CD4-positive, CD25-positive, alpha-beta regulatory T cell (primary cell): ENCODE measurements at places on chromosomes 2 and 18. TPM values are rescaled to one million over a fixed set of nuclear protein-coding genes. Genes with fewer than 3 reads are reported as not detected.

MERTK gene
- 0.20 TPM for total RNA-seq

CRIM1 gene
- 2.7 TPM for total RNA-seq

GRCh38 chr2:211351987-211352386, 795.6 kb downstream of the CPS1 start:
- no peaks in the 10 kb centered on the region for H3K36me3 ChIP-seq
- H3K27ac ChIP-seq, result no peak overlapping the region

DNA sequence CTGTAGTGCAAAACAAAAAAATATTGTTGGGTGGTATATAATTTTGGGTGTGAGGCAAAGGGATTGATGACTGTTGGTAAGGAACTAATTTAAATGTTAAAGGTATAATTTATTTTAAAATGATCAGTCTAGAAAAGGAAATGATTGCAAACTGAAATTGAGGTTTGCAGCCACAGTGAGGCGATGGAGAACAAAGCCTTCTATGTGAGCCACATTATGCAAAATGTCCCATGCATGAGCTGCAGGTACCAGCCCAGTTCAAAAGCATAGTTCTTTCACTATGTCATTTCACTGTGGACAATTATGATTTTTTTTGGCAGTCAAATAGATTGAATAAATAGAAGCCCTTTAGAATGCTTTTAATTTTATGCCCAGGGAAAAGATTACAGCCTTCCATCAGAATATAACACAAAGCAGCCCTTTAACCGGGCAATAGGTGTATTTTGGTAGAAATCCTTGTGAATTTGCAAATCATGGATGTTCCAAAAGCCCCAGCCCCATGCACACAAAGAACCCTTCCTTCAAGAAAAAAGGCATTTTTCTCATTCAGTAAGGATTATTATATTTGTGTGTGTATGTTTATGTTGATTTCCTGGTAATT, 1.7 kb downstream of the MAP2 start:
- H3K27me3 ChIP-seq, result peaks cover 7% of the 10 kb centered on the region
- no peak overlapping the region for H3K27ac ChIP-seq
- DNase-seq, result no peak

DNA sequence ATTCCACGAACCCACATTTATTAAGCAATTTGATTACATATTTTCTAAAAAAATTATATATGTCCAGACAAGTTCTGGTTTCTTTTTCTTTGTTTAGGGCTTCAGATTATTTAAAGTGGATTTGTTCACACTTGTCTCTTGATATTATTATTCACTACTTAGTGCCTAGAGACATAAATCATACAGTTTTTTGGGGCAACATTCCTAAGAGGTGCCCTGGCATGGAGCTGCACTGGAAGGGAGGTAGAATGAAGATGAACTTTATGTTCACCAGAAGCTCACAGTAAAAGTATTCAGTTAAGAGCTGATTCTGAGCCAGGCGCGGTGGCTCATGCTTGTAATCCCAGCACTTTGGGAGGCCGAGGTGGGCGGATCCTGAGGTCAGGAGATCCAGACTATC, 762.7 kb upstream of the TMEFF2 start:
- H3K4me1 ChIP-seq, result no peaks in the 10 kb centered on the region
- no peak overlapping the region for H3K27ac ChIP-seq
- no peak for DNase-seq
- no peaks in the 10 kb centered on the region for H3K27me3 ChIP-seq
- no peak overlapping the region for H3K4me3 ChIP-seq
